NCI-H345 (cell line): ENCODE measurements at places on chromosomes 6 and 20.

- no peak for DNase-seq
These were observed 14.4 kb upstream of the TLDC2 start for GRCh38 chr20:36861625-36861874.

DNA sequence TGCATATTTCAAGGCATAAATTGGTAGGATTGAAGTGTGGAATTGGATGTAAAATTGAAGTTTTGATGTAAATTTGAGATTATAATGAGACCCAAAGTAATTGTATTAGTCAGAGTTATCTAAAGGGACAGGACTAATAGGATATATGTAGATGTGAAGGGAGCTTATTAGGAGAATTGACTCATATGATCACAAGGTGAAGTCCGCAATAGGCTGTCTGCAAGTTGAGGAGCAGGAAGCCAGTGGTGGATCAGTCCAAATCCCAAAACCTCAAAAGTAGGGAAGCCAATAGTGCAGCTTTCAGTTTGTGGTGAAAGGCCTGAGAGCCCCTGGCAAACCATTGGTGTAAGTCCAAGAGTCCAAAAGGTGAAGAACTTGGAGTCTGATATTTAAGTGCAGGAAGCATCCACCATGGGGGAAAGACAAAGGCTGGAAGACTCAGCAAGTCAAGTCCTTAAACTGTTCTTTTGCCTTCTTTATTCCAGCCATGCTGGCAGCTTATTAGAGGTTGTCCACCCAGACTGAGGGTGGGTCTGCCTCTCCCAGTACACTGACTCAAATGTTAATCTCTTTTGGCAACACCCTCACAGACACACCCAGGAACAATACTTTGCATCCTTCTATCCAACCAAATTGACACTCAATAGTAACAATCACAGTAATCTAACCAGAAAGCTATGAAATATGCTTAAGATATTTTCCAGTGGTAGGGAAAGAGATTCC is 442.6 kb upstream of the PTCHD4 start:
- DNase-seq, result no peak

DNA sequence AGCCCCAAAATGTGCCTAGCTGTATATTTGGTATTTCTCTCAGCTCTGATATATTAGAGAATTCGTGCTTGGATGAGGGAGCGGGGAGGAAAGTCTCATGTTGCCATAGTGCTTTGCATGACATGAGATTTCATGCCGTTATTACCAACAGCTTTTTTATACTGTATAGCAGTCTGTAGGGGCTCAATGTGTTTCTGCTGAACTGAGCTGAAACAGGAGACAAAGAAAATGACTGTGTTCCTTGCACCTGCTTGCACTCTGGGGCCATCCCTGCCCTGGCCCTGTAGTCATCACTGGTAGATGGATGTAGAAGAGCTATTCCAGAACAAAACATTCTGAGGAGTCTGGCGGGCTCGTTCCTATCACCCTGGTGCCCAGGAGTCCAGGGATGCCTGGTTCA is 128.0 kb upstream of the SASH1 start:
- no peak for DNase-seq

GRCh38 chr6:10406556-10406955 is 8.3 kb downstream of the TFAP2A start:
- DNase-seq, result no peak

GRCh38 chr6:40265615-40266014 is 321.5 kb downstream of the LRFN2 start:
- DNase-seq, result no peak

DNA sequence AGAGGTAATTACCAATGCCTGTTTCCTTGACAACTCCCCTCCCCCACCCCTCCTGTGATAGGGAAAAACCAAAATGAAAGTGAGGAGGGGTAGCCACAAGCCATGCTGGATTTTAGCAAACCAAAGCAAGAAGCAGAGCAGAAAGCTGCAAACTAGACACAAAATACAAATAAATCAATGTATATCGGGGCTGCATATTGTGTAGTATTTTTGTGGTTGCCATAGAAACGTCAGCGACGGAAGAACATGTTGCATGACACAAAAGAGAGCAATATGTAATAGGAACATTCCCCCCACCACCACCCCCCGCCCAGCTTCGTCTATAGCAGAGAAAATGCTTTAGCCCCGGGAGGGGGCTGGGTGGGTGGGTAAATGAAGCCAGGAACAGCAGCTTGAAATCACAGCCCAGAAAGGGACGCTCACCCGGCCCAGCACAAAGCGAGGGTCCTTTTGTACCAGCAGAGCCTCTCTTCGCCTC is 548 bp downstream of the AGPAT4 start:
- peak; percentile 46 for DNase-seq

DNA sequence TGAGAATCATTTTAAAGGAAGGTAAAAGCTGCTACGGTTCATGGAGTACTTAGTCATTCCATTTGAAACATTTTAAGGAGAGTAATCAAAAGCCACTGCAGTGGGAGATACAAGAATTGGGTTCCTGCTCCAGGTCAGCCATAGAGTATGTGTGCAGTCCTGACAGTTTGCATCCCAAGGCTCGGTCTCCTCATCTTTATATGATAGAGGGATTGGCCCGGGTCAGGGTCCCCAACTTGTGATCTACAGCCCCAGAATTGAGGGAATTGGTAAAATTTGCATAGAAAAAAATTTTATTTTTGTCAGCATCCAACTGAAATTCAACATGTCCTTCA is 147.4 kb upstream of the PRND start:
- DNase-seq, result no peak

DNA sequence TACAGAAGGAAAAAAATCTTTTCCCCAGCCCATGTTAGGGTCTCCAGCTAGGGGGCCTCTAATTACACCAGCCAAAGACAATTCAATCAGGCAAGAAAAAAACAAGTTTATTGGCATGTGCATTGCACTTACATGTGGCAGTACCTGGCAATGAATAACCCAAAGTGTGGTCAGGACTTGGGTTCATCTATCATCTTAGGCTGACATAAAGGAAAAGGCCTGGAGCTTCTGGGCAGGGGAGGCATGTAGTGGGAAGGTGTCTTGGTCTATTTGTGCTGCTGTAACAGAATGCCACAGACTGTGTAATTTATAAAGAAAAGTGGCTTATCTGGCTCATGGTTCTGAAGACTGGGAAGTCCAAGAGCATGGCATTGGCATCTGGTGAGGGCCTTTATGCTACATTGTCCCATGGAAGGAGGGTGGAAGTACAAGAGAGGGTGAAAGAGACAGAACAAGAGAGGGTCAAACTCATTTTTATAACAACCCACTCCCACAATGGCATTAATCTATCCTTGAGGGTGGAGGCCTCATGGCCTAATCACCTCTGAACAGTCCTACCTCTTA is 4.4 kb upstream of the PYGB start:
- no peak for DNase-seq

- peak; percentile 73 for DNase-seq
These were observed 1.1 kb upstream of the TMEM74B start for GRCh38 chr20:1185790-1186334.

DNA sequence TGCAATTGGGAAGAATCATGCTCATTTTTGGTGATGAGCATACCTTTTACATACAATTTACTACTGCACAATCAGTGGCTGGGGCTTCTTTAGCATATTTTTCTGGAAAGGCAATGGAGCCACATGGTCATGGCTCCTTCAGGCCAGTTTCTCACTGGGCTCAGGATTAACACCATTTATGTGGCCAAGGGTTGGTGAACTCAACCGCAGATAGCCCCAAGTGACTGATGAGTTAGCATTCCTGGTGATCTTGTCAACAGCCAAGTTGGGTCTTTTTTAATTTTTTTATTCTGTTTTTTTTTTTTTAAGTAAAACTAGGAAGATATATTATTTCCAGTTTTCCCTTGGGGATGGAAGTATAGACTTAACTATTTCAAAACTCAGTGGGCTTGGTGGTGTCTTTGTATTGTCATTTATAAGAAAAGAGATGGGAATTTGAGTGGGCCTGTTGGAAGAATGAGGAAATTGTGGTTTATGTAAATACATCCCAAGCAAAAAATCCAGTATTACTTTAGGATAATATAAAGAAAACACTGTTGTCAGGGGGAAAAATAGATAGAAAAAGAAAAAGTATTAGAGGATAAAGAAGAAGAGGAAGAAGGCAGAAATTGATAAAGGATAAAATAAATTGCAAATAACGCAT is 397.4 kb downstream of the MAFB start:
- no peak for DNase-seq

DNA sequence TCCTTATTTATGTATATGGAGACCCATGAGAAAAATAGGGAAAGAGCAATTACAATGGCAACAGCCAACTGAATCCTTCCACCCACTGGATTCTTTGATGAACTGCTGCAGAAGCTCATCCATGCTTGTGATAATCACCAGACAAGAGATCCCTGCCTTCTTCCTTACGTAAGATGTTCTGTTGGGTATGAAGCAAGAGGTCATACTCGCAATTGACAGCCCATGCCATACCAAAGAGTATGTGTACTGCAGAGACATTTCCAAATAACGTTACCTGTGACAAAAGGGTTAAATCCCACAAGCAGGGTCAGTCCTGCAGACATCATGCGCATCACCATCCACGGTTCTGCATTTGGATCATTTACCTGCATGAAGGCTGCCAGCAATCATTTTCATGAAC is 27.8 kb downstream of the ELOVL5 start:
- DNase-seq, result no peak

DNA sequence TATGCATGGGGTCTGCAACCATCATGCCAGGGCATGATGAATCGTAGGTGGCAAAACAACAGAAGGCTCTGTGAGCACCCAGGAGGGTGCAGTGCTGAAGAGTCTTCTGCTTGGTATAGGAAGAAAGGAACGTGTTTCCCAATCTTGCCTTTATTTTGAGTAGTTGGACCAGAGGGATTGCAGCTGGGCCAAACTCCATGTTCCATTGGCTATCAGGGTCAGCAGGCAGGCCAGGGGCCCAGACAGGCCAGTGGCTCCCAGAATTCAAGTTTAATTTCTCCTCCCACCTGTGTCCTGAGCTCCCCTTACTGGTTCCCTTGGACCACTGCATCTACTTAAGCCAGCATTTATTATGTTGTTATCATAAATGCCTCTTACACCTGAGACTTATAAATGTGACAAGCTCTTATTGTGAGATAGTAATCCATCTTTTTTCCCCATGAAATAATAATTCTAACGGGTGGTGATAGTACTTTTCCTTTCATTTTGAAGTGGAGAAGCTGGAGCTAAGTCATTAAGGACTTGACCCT is 918 bp upstream of the TRIM38 start:
- no peak for DNase-seq

DNA sequence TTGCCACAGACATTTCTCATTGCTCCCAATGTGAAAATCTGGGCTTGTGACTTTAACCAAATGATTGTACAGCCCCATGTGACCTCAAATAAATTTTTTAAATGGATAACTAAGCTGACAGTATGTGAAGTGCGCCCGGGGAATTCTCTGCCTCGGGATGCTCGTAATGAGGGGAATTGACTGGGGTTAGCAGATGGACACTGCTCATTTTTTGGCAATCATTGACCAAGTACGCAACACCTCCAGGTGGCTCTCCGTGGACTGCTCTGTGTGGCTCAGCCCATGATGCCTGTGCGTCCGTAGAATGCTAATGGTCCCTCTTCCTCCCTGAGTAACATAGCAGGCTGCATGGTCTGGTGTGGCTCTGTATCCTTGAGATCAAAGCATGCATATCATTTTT is 42.4 kb downstream of the FARS2 start:
- no peak for DNase-seq

DNA sequence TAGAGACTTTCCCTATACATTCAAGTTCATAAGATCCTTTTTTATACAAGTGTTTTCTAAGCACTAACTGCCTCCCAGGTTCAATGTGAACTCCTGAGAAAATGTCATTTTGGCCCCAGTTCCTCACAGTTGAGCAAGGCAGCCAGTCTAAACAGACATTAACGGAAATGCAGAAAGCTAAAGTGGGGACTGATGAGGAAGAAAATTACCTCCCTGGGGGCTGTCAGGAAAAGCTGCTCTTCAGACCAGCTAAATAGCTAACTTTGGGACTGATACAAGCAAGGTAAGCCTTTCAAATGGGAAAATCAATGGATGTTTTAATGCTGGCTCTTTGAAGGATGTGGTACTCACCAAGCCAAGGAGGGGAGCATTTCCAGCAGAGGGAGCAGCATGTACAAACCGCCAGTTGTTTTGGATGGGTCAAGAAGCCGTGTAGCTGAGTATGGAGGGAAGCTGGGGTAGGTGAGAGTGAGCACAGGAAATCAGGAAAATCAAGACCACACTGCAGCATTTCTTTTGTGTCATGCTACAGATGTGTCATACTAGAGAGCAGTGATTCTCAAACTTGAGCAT is 180.8 kb upstream of the CHD6 start:
- no peak for DNase-seq

- no peak for DNase-seq
These were observed 139.1 kb upstream of the VGLL2 start for GRCh38 chr6:117126213-117126612.

- no peak for DNase-seq
These were observed 132.1 kb downstream of the ZDHHC14 start for GRCh38 chr6:157513004-157513603.

GRCh38 chr6:14222956-14223355 is 105.4 kb downstream of the CD83 start:
- no peak for DNase-seq

GRCh38 chr6:130167655-130168054 is 55.1 kb downstream of the SAMD3 start:
- no peak for DNase-seq

GRCh38 chr6:8082954-8083858 is 19.0 kb upstream of the BLOC1S5 start:
- no peak for DNase-seq

GRCh38 chr6:85680388-85680787 is 37.7 kb upstream of the SYNCRIP start:
- no peak for DNase-seq
